ENCODE measurements at places on chromosomes 3 and 15. TPM values are rescaled to one million over a fixed set of nuclear protein-coding genes. Genes with fewer than 3 reads are reported as not detected.

Gene ATP8B4
- total RNA-seq = 0.23 TPM

Gene LRRC57
- 28.8 TPM for total RNA-seq

Gene GRK7
- total RNA-seq = not detected

Gene TRIM59
- total RNA-seq = 15.8 TPM

Gene GOLGA8A
- 62.8 TPM for total RNA-seq

Gene CHRM5
- total RNA-seq = not detected

Gene A4GNT
- total RNA-seq = not detected

Gene CCR9
- not detected for total RNA-seq

DNA sequence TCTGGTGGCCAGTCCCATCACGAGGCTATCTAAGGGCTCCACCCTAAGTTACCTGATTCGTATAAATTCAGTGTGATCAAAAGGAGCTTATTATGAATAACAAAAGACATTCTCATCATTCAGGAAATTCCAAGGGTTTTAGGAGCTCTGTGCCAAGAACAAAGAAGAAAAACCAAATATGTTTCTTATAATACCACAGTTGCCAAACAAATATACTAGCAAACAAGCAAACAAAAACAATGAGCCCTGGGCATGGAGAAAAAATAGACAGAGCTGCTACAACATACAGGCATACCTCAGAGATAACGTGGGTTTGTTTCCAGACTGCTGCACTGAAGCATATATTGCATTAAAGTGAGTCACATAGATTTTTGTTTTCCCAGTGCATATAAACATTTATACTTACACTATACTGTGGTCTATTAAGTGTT is 20.2 kb upstream of the CFAP161 start:
- no peaks in the 10 kb centered on the region for H3K36me3 ChIP-seq
- peaks cover 35% of the 10 kb centered on the region for H3K27me3 ChIP-seq
- H3K4me3 ChIP-seq = no peak overlapping the region
- peak; percentile 13 for DNase-seq

DNA sequence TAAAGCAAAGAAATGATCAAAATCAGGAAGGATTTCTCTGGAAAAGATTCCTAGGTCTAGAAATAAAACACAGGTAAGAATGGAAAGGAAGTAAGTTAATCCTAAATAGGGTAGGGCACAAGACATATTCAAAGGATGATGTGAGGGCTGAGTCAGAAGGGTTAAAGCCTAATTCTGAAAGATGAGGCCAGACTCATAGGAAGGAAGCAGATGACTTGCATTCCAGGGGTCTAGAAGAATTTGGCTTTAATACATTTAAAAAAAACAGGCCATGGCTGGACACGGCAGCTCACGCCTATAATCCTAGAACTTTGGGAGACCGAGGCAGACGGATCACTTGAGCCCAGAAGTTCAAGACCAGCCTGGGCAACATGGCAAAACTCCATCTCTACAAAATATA is 3.2 kb downstream of the SSR3 start:
- peak; percentile 95 for DNase-seq
- H3K4me1 ChIP-seq = peaks cover 48% of the 10 kb centered on the region
- peak overlapping the region; percentile 95 for H3K4me3 ChIP-seq
- no peaks in the 10 kb centered on the region for H3K27me3 ChIP-seq
- H3K27ac ChIP-seq = peak overlapping the region; percentile 96

DNA sequence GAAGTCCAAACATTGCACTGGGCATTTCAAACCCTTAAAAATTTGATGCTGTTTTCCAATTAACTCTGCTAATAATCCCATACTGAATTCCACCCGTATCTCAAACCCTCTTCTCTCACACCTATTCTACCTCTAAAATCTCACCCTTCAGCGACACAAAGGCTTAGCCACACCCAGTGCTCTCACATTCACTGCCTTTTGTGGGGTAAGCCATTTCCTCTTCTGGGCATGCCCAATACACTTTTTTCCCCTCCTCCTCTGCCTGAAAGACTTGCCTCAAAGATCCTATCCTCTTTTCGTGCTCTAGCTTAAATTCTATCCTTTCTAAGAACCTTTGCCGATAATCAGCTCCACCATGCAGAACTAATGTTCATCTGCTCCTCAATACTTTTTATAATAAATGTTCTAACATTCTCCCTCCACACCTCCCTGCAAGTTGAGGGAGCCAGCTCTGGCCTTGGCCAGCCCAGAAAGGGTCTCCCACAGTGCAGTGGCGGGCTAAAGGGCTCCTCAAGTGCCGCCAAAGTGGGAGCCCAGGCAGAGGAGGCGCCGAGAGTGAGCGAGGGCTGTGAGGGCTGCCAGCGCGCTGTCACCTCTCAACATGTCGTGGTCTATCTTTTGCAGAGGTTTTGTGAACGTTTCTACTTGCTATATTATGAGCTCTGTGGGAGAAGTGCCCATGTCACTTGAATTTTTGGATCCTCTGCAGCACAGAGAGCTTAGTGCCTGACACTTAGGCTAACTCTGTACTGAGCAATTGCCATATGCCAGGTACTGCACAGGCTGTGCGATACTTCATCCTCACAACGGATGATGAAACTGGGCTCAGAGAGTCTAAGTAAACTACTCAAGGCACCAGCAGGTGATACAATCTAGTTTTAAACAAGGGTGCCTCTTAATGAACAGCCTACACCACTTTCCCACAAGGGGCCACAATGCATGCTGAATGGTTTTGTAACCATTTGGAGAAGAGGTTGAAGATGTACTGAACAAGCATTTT is 53.6 kb upstream of the BCL6 start:
- peaks cover 1% of the 10 kb centered on the region for H3K27me3 ChIP-seq
- no peak for DNase-seq
- H3K4me3 ChIP-seq = no peak overlapping the region
- no peak overlapping the region for H3K27ac ChIP-seq

DNA sequence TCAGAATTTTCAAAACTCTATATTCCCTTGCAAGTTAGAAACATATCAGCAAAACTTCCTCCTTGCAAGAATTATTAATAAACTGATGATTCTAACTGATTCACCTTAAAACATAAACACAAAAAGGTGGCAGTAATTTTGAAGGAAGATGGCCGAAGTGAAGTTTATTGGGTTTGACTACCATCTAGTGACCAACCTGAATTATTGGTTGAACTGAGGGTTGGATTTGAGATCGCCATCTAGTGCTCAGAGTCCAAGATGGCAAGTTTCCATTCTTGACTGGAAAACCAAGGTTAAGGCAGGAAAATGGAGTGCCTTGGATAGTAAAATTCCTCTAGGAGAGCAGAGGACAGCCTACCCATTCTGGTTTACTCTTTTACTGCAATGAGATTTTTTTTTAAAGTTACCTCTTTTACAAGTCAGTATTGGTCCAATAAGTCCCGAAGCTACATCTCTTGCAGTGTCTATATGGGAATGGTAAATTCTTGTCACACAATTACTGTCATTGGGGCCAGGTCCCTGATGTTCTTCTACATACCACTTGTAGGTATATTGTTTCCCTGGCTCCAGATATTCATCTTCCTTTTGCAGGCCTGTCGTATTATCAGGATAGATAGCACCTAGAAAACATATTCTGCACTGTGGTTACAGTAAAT is 51.6 kb upstream of the CP start:
- peaks cover 10% of the 10 kb centered on the region for H3K4me1 ChIP-seq
- no peaks in the 10 kb centered on the region for H3K27me3 ChIP-seq
- H3K4me3 ChIP-seq = no peak overlapping the region

- H3K27ac ChIP-seq = no peak overlapping the region
- no peaks in the 10 kb centered on the region for H3K36me3 ChIP-seq
- H3K27me3 ChIP-seq = peaks cover 59% of the 10 kb centered on the region
- H3K4me3 ChIP-seq = no peak overlapping the region
- no peaks in the 10 kb centered on the region for H3K4me1 ChIP-seq
Measured at GRCh38 chr15:70351391-70351790, 253.7 kb upstream of the TLE3 start.

DNA sequence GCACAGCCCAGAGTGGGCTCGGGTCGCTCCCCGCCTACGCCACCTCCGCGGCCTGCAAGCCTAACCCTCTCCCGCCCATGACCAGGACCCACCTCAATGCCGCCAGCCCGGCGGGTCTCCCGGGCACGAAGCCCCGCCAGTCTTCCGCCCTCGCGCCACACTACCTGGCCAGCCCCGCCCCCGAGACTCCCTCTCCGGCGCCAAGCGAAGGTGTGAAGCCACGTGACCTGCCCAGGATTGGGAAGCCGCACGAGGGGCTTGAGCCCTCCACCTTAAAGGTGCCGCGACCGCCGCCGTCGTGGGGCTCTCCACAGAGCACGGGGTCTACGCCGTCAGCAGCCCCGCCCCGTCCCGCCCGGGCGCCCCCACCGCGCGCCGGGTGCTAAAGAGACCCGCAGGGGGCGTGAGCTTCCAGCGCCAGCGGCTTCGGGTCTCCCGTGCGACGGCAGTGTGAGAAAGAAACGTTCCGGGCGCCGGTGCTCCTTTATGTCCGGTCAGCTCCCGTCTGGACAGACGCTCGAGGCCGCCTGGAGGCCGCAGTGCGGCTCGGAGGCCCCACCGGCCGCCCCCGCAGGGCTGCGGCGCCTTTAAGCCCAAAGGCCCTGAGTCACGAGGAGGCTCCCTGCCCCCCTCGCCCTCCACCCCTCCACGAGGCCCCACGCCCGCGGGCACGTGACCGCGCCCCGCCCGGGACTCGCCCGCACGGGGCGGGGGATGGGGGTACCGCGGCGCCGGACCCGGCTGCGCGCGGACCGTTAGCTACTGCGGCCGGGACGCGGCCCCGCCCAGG is at the start of gene CPEB1:
TSS of gene CPEB1 (minus strand) at position 319 of the 790 bp plus-strand sequence. CDS start 18,904 bp downstream, outside the sequence.
- peaks cover 3% of the 10 kb centered on the region for H3K4me1 ChIP-seq
- no peak within 1 kb of the TSS for H3K27ac ChIP-seq
- H3K36me3 ChIP-seq = no peaks in the 10 kb centered on the region
- H3K27me3 ChIP-seq = peaks cover 47% of the 10 kb centered on the region
- DNase-seq = no peak

DNA sequence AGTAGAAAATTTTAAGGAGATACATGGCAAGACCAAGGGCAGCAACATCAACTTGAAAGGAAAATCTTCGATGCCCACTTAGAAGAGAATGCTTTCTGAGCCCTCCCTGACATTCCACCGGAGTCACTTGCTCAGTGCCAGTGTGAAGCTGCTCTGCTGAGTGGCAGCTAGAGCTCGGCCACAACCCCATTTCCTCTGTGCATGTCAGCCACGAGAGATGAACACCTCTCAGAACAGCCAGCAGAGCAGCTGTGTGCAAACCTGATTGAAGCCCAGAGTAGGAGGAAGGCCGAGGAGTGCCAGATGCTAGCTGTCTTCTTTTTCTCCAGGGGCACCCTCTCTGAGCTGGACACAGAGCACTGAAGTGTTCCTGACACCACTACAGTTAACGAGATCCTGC is 12.2 kb downstream of the TARS3 start:
- no peak overlapping the region for H3K4me3 ChIP-seq
- DNase-seq = no peak
- H3K4me1 ChIP-seq = peaks cover 9% of the 10 kb centered on the region

GRCh38 chr15:40105517-40106202 is 3.0 kb downstream of the BMF start:
- peaks cover 57% of the 10 kb centered on the region for H3K4me1 ChIP-seq
- H3K27me3 ChIP-seq = no peaks in the 10 kb centered on the region
- H3K36me3 ChIP-seq = no peaks in the 10 kb centered on the region
- no peak overlapping the region for H3K27ac ChIP-seq
- no peak for DNase-seq
- no peak overlapping the region for H3K4me3 ChIP-seq

- H3K36me3 ChIP-seq = no peaks in the 10 kb centered on the region
- H3K27me3 ChIP-seq = no peaks in the 10 kb centered on the region
- no peaks in the 10 kb centered on the region for H3K4me1 ChIP-seq
- H3K4me3 ChIP-seq = no peak overlapping the region
- peak; percentile 90 for DNase-seq
Measured at GRCh38 chr3:88713233-88713691, 394.2 kb upstream of the EPHA3 start.

- H3K27ac ChIP-seq = no peak overlapping the region
- no peaks in the 10 kb centered on the region for H3K27me3 ChIP-seq
- peaks cover 2% of the 10 kb centered on the region for H3K4me1 ChIP-seq
- no peaks in the 10 kb centered on the region for H3K36me3 ChIP-seq
- DNase-seq = no peak
Measured at GRCh38 chr3:187946981-187947380, 201.7 kb upstream of the BCL6 start.

- H3K4me3 ChIP-seq = no peak overlapping the region
- peaks cover 2% of the 10 kb centered on the region for H3K36me3 ChIP-seq
- no peaks in the 10 kb centered on the region for H3K27me3 ChIP-seq
- no peak overlapping the region for H3K27ac ChIP-seq
- DNase-seq = no peak
Measured at GRCh38 chr3:45632956-45633355, 38.4 kb downstream of the LIMD1 start.

DNA sequence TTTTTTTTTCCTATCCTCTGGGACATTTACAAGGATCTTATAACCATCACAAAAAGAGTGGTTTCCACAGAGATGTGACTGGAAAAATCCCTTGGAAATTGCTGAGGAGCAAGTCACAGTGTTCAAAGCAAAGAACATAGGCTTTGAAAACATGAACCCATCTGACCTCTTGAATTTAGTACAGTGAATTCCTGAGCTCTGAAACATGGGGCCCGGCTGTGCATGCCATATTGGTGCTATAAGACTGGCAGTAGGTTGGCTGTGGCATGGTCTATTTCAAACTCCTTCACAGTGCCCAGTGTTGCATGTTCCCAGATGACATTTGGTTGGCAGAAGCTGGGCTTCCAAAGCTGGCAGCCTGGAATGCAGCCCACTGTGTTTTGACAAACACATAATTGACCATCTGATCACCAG is 202.2 kb downstream of the TIGIT start:
- H3K27me3 ChIP-seq = no peaks in the 10 kb centered on the region
- H3K4me3 ChIP-seq = no peak overlapping the region
- peak; percentile 61 for DNase-seq
- peaks cover 54% of the 10 kb centered on the region for H3K4me1 ChIP-seq
- no peaks in the 10 kb centered on the region for H3K36me3 ChIP-seq
- H3K27ac ChIP-seq = peak overlapping the region; percentile 37

DNA sequence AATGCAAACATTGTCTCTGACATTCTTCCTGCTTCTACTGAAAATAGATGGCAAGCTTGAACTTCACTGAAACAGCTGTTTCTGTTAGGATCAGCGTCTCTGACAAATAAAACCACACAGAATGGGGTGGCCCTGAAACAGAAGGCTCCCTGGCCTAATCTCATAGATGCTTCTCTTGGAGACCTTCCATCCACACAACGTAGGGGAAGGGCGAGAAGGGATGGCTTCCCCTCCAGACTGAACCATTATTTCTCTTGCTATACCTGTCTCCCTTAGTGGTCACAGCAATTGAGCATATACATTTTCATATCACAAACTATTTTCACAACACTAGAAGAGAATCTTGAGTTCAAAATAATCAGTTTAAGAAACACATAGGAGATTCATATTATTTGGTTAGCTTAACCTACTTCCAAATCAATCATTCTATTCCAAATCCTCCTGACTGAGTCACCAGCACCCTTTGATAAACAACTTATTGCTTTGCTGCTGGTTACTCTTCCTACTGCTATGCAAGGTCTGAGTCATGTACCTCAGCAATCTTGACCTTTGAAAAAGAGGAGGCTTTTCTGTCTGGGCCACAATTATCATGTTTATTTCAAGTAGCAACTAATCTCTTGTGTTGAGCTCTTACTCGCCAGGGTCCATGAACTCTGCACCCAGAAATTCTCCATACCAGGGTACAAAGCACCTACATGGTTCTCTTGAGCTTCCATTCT is 45.5 kb downstream of the CBLB start:
- DNase-seq = peak; percentile 99
- H3K4me1 ChIP-seq = peaks cover 37% of the 10 kb centered on the region
- peak overlapping the region; percentile 90 for H3K27ac ChIP-seq
- peak overlapping the region; percentile 19 for H3K4me3 ChIP-seq
- no peaks in the 10 kb centered on the region for H3K27me3 ChIP-seq
